KG1 (cell line): ENCODE measurements at places on chromosomes 13 and 19.

GRCh38 chr19:10640361-10640760, 13.8 kb upstream of the ILF3 start:
- DNase-seq: no peak

GRCh38 chr13:26614721-26615120, 57.2 kb downstream of the WASF3 start:
- no peak for DNase-seq

GRCh38 chr19:7340959-7341837, 7.5 kb upstream of the ARHGEF18 start:
- peak; percentile 78 for DNase-seq

DNA sequence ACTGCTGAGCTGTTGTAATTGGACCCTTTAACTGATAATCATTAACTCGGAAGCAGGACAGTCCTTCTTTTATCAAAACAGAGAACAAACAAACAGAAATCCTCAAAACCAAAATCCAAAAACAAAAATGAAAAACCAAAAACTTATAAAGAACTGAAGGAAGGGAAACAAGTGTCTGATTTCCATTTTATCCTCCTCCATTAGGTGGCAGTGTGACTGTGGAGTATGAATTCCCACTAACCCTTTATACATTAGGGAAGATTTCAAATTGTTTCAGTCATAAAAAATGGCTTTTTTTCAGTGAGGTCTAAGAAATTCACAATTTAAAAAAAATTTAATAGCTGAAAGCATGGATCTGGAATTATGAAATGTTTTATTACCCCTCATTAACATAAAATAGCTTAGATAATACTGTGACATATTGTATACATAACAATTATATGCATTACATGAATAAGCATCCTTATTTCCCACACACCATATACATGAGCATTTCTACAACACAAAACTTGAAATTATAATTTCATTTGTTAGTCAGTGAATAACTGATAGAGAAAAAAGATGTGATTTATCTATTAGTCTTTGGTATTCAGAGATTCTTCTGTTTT, 1074.3 kb upstream of the PCDH9 start:
- peak; percentile 4 for DNase-seq

GRCh38 chr13:43555667-43556066, 231.1 kb downstream of the ENOX1 start:
- no peak for DNase-seq

DNA sequence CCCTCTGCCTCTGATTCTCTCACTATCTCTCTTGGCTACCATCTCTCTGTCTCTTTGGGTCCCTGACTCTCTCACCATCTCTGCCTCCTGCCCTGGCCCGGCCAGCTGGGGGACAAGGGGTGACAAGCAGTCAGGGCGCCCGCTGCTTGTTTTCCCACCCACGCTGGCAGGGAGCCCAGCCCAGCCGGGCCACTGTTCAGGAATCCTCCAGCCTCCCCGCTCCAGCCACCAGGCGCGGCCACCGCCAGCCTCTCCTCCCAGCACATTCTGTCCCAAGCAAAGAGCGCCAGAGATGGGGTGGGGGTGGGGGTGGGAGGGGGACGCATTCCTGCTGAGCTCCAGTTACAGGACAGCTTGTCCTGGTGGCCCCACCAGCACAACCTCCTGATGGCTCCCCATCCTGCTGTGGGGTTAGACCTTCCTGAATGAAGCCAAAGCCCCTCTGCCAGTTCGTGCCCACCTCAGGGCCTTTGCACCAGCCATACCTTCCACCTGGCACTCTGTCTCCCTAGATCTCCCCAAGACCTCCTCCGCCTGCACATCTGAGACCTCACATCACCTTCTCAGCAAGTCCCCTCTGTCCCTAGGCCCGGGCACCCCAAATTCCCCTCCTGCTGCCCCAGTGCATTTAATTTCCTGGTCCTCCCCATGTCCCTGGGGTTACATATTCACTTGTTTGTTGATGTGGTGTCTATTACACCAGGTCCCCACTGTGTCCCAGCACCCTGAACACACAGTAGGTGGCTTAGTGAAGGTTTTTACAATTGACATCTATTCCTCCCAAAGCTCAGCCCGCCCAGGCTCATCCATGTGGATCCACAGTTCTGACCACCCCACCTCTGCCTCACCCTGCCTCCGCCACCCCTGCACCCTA, 12.5 kb downstream of the ARRDC2 start:
- DNase-seq: no peak

GRCh38 chr13:30138511-30138910, 168.8 kb downstream of the KATNAL1 start:
- DNase-seq: no peak

DNA sequence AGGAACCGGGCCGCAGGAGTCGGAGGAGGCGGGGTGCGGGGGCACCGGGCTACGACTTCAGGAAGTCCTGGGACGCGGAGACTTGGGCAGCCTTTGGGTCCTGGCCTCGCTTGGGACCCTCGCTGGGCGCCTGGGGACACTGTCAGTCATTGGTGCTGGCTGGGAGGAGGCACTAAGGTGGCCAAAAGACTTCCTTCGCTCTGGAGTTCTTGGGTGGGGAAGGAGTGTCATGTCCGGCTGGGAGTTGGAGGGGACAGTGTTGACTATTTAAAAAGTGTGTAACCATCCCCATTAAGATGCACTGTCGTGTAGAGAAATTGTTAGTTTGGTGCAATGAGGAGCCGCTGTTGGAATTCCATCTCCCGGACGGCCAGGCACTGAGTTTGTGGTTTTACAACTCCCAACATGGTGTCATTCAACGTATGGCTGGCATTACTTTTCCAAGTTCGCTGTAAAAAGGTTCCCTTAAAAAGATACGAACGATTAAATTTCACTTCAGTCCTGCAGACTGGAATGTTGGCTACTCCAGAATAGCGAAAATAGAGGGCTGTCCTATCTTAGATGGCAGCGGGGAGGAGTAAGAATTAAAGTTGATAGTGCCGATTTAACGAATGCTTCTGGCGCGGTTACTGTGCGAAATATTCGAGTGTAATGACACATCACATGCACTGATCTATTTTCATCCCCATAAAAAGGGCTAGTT, 776 bp downstream of the DNAJC3 start:
- DNase-seq: no peak

DNA sequence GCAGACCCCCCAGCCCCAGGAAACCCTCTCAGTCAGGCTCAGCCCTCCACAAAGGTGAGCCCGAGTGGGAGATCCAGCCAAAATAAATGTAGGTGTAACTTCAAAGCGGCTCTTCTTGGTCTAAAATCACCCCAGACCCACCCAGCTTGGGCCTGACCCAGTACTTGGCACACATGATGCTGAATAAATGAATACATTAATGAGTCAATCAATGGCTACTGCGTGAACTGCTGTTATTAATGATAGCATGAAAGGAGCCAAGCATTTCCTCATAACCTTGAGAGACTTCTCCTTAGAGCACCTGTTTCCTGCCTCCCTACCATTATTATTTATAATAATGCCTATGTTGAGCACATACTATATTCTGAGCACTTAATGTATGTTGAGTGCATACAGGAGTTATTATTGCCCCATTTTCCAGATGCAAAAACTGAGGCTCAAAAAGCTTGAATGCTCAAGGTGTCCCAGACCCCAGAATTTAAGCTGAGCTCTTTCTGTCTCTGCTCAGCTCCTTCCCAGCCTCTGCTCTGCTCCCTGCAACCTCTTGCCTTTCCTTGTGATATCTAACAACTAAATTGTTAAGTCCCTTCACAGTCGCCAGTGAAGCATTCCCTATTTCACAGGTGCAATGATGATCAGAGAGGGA, 4.3 kb downstream of the NOTCH3 start:
- no peak for DNase-seq

DNA sequence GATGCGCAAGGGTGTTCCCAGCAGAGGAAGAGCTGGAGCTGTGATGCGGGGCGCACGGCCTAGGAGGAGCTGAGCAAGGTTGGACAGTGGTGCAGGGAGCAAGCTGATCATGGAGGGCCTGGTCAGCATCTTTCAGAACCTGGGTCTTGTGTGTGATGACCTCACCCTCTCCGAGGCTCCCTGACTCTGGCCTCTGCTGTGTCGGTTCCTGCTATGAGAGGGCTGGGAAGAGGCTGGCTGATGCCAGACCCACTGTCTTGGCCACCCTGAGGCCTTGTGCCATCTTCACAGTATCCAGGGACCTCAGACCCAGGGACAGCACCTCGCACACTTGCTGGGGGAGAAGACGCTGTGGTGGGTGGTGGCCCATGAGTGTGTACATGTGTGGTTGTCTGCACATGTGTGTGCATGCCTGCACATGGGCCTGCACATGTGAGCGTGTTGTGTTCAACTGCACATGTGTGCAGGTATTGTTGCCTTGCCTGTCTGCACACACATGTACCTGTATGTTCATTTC, 16.5 kb upstream of the C13orf46 start:
- no peak for DNase-seq

DNA sequence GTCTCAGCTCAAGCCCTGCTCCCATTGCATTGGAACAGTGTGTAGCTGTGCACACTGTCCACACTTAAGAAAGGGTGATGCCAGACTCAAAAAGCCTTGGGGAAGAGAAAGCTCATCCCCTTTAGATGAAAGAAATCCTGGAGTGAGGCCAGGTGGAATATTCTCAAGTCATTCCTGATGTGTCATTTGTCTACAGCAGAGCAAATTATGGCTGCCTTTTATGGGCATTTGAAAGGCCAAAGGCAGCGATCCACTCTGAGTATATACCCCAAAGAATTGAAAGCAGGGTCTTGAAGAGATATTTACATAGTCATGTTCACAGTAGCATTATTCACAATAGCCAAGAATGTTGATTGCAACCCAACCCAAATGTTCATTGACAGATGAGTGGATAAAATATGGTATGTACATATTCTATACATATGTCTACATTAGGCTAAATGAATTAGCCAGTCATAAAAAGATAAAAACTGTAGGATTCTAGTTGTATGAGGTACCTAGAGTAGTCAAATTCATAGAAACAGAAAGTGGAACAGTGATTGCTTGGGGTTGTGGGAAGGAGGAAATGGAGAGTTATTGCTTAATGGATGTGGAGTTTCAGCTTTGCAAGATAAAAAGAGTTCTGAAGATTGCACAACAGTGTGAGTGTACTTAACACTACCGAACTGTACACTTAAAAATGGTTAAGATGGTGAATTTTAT, 214.9 kb downstream of the KCNRG start:
- DNase-seq: no peak

DNA sequence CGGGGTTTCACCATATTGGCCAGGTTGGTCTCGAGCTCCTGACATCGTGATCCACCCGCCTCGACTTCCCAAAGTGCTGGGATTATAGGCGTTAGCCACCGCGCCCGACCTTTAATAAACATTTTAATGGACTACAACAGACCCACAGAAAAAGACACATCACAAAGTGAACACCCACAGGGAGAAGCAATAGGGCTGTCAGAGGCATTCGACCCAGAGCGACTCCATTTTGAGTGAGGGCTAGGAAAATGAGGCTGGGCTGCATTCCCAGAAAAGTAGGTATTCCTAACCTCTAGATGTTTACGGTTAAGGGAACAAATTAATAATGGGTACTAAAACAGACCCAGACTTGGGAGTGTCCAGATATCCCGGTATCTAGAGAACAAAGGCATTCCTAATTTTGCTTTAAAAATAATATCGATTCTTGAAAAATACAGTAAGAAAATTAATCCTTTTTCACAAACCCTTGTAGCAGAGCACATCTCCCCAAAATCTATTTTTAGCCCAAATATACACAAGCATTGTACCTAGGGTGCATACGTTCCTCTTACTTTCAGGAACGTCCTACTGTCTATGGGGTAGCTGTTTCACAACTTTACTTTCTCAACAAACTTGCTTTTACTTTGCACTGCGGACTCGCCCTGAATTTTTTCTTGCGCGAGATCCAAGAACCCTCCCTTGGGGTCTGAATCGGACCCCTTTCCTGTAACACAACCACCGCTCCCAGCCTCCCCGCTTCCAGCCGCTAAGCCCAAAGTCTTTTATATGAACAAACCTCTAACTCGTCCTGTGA, 811 bp upstream of the ZNF8 start:
- no peak for DNase-seq

DNA sequence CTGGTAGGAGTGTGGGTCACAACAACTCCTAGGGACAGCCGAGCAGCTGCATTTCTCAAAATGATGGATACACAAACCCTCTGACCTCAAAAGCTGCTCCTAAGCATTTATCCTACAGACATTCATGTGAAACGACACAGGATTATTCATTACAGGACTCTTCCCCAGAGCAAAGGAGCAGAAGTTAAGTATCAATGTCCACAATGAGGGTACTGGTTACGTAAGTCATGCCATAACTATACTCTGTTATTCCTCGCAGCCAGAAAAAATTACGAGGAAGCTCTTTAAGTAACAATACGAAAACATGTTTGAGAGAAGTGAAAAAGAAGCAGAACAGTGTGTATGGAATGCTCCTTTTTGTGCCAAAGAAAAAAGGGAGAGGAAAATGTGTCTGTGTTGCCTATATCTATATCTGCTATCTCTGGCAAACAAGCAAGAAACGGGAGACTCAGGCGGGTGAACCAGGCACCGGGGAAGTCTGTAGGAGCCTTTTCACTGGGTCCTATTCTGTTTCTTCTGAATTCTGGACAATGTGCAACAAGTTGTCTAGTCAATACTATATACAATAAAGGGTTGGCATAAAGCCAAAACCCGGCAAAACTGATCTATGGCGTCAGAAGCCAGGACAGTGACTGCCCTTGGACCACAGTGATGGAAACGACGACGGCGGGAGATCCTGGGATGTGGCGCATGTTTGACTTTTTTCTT, 1.3 kb downstream of the ISOC2 start:
- no peak for DNase-seq

GRCh38 chr13:21541980-21542379, 62.0 kb downstream of the MICU2 start:
- no peak for DNase-seq

- DNase-seq: no peak
Measured at GRCh38 chr19:30228835-30229524, 143.2 kb upstream of the ZNF536 start.

- no peak for DNase-seq
Measured at GRCh38 chr19:17394891-17395415, 957 bp upstream of the CCDC194 start.

GRCh38 chr13:67023130-67023876, 206.8 kb downstream of the PCDH9 start:
- DNase-seq: no peak

DNA sequence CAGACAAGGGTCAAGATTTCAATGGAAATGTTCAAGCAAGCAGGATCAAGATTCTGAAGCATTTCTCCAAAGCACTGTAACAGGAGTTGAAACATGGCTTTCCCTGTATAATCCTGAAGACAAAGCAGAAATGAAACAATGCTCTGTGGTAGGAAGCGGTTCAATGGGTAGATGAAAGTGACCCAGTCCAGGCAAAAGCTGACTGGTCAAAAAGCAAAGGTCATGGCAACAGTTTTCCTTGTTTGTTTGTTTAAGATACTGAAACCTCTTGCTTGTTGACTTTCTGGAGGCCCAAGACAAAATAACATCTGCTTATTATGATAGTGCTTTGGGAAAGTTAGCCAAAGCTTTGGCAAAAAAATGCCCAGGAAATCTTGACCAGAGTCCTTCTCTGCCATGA, 1343.9 kb upstream of the PCDH9 start:
- no peak for DNase-seq

DNA sequence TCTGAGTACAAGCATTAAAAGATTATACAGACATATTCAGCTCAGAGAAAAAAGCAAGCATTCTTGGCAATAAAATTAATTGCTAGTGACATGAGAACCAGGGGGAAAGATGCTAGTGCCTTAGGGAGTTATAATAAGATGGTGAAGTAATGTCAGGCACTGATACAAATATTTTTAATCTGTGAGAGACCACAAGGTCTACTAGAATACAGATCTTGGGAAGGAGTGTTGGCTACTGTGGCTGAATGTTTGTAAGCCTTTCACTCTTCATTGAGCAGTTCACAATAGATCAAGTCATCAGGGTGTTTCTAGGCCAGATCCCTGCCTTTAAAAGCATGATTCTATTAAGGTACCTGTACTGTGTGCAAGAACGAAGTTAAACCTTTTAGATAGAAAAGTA, 16.4 kb downstream of the FREM2 start:
- DNase-seq: no peak

GRCh38 chr13:75760131-75761021, 124.2 kb downstream of the LMO7 start:
- DNase-seq: peak; percentile 38
